Activated CD4-positive, alpha-beta T cell treated with anti-CD3 and anti-CD28 coated beads for 1 hour (primary cell): ENCODE measurements at places on chromosomes 2 and 18.

GRCh38 chr2:24883946-24884345, 36.1 kb downstream of the ADCY3 start:
- no peak for DNase-seq

DNA sequence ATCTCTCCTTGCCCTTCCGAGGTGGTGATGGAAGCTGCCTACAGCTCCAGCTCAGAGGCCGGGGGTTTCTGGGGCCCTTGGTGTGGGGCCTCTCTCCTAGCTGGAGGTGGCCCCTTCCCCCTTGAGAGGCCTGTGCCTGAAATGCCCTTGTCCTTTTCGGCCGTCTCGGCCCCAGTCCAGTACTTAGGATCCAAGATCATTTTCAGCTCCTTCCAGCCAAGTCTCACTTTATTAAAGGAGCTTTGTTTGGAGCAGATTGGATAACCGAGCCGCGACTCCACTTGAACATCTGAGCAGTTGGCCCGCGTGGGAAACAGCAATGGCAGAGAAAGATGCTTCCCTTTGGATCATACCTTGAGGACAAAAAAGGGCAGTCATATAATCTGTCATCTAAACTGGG, 125.0 kb downstream of the NEDD4L start:
- DNase-seq = no peak

- DNase-seq = no peak
Observed at GRCh38 chr2:44553456-44553855, 191.7 kb downstream of the CAMKMT start.

DNA sequence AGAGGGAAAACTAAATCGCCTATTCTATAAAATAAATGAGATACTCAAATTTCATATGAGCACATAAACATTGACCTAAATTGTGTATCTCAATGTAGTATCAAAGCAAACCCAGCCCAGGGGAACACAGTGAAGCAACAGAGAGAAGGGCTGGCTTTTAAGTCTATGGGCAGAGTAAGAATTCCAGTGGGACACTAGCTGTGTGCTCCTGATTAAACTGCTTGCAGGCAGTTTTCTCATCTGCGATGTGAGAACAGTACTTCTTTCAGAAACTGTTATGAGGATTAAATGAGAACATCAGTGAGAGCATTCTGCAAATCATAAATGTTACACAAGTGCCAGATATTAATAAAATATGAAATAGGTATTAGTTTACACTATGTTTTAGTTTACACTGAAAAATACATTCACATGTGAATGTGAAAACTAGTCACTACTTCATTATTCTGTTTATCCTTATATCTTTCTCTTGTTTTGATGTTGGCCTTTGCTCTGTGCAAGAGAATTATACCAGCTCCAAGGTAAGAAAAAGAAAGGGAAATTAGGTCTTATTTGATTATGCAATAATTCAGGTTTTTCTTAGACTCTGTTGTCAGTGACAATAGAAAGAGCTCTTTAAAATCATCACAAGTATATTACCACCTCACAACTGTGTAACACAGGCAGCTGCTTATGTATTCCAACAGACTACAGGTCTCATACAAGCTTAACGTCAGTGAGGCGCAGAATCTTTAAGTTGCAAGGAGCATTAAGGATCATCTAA, 47.5 kb downstream of the GAREM1 start:
- no peak for DNase-seq

DNA sequence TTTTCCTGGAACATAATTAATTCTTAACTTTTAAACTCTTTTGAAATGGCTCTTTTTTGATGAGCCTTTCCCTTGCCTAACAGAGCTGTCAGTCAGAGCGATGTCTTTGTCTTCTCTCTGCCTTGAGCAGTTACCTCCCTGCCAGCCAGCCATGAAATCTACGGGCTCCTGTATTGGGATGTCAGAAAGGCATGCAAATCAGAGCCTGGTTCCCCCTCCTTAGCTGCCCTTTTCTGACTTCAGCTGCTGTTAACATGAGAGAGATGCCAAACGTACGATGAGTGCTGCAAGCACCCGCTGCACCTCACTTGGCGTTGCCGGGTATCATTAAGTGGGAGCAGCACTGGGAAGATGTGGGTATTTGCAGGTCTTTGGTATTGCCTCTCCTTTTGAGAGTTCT, 131.4 kb upstream of the BOD1L2 start:
- no peak for DNase-seq

DNA sequence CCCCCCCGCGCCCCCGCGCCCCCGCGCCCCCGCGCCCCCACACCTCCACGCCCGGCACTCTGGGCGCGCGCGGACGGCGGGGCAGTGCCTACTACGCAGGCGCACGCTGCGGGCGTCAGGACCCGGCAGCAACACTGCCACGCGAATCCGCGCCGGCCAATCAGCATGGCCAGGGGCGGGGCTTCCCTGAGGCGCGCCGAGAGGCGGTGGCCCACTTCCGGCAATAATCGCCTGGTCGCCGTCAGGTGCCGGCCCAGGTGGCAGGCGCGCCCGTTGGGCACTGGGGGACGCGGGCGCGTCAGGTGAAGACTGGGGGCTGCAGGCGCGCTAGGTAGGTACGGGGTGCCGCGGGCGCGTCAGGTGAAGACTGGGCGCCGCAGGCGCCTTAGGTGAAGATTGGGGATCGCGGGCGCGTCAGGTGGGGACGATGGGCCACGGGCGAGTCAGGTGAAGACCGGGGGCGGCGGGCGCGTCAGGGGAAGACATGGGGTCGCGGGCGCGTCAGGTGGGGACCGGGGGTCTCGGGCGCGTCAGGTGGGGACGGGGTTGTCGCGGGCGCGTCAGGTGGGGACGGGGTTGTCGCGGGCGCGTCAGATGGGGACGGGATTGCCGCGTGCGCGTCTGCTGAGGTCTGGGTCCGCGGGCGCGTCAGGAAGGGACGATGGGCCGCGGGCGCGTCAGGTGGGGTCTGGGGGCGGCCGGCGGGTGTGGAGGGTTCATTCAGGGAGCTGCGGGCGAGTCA, 219.1 kb downstream of the RTP5 start:
- peak; percentile 88 for DNase-seq

DNA sequence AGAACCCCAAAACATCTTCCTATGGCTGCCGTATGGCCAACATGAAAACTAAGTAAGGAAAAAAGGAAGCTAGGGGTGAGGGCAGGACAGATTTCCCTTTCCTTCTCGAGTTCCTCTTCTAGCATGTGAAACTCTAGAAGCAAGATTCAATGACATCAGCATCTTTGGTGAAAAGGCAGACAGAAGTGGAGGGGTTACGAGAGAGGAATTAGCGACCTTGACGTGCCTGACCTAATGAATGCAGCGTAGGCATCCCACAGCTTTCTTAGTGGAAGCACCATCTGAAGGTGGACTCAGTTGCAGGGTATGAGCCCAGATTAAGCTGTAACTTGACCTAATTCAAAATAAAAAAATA, 47.9 kb upstream of the PELI1 start:
- no peak for DNase-seq

- no peak for DNase-seq
Observed at GRCh38 chr18:78596794-78597345, 382.7 kb upstream of the SALL3 start.

GRCh38 chr2:137966043-137966442, 1.8 kb downstream of the HNMT start:
- DNase-seq = no peak

DNA sequence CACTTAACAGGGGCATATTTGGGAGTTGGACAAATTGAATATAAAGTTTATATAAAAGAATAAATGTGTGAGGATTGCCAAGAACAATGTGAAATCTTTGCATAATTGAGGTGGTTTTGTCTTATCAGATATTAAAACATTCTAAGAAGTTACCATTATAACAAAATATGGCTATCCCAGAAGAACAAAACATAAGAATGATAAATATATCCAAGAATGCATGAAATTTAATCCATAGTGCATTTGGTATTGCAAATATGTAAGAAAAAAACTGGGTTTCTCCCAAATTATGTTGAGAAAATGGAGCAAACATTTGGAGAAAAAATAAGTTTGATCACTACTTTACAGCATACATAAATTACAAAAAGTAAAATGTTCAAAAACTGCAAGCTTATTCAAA, 562.4 kb downstream of the RNF144A start:
- no peak for DNase-seq

DNA sequence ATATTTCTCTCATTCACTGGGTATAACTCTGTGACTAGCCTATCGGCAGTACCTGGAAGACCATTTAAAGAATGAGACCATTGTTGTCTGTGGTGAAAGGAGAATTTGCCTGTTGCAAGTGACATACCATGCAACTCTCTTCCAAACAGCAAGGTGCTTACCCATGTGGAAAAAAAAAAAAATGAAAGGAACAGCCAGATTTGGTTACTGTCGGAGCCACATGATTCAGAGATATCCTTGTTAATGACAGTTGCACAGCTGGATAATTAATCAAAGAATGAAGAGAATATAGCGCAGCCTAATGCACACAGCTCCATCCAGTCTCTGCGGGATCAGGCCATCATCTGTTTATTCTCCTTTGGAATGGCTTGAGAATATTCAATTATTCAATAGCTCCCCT, 141.8 kb downstream of the HRH4 start:
- DNase-seq = no peak

DNA sequence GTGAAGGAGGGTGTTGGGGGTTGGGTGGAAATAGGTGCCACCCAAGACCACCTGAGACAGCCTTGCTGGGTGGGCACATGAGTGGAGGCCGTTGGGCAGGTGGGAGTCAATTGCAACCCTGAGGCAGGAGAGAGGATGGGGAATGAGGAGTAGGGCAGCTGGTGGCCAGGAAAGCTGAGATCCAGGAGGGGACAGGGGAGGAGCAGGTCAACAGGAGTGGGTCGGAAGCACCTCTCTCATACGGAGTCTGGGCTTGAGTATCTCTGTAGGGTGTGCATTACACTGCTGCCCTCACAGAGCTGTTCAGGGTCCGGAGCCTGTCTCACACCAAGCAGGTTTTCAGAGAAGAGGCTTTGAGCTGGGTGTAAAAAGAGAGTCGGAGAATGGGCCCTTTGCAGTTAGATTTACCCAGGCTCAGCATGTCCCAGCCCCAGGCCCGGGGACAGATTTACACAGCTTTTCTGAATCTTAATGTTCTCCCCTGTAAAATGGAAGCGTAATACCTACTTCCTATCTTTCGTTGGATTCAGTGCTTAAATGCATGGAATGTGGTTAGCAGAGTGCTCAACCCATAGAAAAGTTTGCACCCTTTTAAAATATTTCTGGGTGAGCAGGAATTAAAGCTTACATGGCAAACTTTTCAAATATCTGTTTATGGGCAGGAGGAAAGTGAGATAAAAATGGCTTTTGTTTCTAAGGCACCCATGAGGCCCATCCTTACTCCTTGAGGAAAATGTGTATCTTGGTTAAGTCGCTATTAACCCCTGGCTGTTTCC, 144.0 kb upstream of the MYCN start:
- no peak for DNase-seq

- DNase-seq = no peak
Observed at GRCh38 chr2:232993231-232993821, 19.7 kb downstream of the NGEF start.

GRCh38 chr18:35835366-35835765, 137.1 kb upstream of the RMP24 start:
- no peak for DNase-seq

- DNase-seq = no peak
Observed at GRCh38 chr18:66138642-66139041, 387.8 kb downstream of the CDH7 start.

- no peak for DNase-seq
Observed at GRCh38 chr2:178008636-178009289, 63.8 kb downstream of the PDE11A start.

- DNase-seq = no peak
Observed at GRCh38 chr18:58255701-58256311, 211.8 kb downstream of the NEDD4L start.

DNA sequence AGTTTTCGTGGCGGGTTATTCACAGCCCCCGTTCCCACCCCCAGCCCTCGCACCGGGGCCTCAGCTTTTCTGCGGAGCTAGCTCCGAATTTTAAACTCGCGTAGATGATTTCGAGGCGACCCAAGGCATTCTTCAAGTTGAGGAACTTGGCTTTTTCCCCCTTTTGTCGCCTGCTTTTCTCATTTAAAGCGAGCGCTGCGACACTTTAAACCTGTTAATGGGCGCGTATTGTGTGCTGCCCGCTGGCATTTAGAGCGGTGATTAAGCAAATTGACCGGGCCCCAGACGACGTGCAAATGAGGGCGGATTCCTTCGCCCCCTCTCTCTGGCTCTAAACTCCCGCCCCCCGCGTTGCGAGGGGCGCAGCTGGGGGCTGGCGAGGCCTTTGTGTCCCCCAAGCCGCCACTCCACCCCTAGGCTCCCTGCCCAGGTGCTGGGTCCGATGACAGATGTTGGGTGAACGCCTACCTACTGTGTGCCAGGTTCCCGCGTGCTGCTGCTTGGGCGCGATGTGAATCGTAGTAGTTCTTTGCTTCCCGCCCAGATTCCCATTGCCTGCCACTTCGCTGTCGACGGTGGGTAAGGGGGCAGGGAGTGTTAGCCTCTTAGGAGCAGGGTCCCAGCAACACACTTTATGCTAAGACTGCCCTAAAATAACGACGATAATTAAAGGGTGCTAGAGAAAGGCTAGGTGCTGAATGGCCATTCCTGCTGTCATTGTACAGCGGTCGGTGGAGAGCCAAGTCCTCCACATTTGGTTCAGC, 1.9 kb downstream of the TCF7L1 start:
- no peak for DNase-seq

GRCh38 chr18:44636241-44636640, 44.4 kb upstream of the SETBP1 start:
- DNase-seq = no peak

DNA sequence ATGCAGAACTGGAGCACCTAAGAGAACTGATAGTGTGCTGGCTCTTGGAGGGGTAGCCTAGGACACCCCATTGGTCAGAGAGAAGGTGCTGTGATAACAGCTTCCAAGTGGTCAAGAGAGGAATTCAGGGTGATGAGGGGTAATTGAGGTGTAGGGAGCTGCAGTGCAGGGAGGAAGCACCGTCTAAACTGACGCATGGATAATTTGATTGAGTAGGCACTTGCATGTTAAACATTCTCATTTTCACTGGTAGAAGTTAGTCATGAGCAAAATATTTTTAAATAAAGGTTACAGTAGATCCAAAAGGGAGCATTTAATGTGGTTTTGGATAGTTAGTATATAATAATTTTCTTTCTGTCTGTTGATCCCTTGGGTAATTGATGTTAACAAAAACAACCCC, 155.1 kb upstream of the TCF4 start:
- no peak for DNase-seq

GRCh38 chr2:127426501-127427354, 8.5 kb downstream of the PROC start:
- DNase-seq = no peak

- DNase-seq = no peak
Observed at GRCh38 chr2:74181739-74182138, 3.1 kb upstream of the MOB1A start.

GRCh38 chr18:52156166-52156565, 183.8 kb upstream of the DCC start:
- DNase-seq = no peak

- no peak for DNase-seq
Observed at GRCh38 chr2:31163011-31163539, 24.8 kb upstream of the GALNT14 start.

- DNase-seq = no peak
Observed at GRCh38 chr2:66418381-66418780, 16.5 kb upstream of the MEIS1 start.
